Foreskin fibroblast (primary cell): ENCODE measurements at places on chromosomes 6 and 20.

DNA sequence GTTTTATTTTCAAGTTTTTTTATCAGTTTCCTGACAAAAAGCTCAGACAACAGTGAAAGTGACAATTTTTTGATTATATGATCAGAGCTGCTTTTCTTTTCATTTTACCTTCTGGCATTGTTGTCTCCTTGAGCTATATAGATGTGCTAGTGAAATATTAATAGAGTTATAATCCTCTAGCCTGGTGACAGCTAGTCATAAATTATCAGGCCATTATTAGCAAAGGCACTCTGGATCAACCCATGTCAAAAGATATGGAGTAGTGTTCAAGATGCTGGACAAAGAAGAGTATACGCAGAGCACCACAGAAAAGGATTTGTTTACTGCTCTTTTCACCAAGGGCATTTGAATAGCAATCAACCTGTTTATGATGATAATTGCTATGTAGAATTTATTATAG is 1230.1 kb downstream of the HACE1 start:
- DNase-seq = no peak

GRCh38 chr6:143872201-143872600 is 7.9 kb downstream of the ZC2HC1B start:
- peak; percentile 45 for DNase-seq

DNA sequence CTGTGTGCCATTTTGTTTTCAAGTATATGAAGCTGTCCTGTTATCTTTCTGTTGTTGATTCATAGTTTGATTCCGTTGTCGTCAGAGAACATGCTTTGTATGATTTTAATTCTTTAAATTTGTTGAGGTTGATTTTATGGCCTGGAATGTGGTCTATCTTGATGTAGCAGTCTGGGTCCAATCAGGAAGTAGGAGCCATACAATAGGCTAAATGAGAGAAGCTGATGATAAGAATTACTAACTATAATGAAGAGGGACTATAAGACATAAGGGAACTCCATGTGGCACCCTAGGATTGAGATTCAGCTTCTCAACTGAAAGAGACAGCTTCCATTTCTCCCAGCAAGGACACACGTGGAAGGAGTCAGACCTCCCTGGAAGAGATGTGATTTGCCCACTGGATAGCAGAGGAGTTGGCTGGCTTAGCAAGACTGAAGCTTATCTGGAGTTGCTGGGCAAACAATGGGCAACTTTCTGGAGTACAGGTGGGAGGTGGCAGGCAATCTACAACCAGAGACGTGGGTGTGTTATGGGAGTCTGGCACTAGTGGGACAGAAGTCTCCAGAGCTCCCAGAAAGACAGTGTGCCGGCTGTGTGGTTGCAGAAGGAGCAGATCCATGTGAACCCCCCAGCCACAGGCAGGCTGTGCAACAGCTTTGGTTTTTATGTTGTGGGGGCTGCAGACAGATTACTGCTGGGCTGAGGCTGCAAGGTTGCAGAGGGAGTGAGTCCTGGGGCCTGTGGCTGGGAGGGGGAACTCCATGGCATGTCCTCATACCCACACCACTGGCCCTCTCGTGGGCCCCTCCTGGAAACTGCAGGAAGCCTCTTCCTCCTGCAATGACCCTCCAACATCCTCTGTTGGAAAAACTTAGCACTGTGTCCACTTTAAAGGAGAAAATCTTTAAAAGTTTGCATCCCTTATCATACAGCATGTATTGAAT is 7.1 kb downstream of the ZNF831 start:
- DNase-seq = no peak

DNA sequence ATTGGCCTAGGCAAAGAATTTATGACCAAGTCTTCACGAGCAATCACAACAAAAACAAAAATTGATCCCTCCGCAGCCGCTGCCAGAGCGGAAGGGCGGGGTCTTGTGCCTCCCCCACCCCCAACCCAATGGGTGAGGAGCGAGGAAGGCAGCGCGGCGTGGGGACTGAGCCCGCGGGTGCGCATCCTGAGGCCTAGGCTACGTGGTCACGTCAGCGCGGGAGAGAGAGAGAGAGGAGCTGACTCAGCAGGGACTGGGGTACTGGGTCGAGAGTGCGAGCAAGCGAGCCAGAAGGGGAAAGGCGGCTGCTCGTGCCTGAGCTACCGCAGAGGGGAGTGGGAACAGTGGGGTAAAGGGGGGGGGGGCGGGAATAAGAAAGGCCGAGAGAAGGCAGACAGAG is 90.1 kb upstream of the FERMT1 start:
- DNase-seq = no peak

DNA sequence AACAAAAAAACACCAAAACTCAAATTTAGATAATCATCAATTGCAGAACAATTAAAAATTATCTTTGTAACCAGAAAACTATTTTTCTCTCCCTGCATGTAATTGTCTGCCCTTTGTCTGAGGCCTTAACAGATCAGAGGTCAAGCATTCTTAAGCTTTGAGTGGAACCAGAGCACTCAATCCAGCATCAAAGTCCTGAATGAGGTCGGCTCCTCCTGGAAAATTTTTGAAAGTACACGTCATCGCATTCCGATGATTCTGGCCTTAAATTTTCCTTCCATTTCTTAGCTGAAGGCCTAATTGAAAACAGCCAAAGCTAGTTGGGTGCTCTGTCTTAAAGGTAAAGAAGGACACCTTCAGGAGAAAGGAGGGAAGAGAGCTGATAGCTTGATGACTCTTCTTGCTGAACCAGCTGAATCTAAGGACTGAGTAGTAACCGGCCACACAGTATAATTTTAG is 510.2 kb upstream of the SULF2 start:
- peak; percentile 93 for DNase-seq

DNA sequence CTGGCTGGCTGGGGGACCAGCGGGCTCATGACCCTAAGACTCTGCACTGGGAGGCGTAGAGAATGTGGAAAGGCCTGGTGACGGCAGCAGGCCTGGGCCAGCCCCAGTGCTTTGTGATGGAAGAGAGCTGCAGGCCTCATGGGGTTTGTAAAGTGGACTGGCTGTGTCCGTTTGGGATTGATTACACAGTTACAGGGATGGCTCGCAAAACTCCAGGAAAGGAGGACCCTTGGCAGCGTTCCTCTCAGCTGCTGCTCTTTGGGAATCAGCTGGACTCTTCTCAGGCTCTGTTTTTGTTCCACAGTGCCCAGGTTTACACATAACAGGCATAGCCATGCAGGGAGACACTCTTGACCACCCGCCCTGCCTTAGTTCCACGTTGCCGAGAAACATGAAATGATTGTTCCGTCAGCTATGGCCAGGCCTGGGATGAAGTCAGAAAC is 89.0 kb downstream of the SLX4IP start:
- peak; percentile 28 for DNase-seq

GRCh38 chr6:166330612-166331011 is 11.7 kb downstream of the SFT2D1 start:
- DNase-seq = peak; percentile 38

DNA sequence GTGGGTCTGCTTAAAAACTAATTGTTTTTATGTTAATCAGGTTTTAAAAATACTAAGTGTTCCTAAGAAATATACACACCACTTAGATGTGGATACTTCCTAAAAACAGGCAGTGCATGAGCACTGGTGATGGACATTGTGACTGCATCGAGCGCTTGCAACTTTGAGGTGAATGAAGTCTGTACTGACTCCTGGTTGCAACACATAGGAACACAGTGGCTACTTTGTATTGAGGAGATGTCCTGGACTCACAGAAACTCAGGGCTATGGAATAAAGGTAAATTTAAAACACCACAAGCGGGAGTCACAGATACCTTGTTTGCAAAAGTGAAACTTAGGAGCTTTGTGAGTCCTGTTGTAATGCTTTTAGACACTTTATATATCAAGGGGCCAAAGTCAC is 55.6 kb upstream of the POLR1H start:
- no peak for DNase-seq

GRCh38 chr6:4703382-4703781 is 72.8 kb upstream of the CDYL start:
- no peak for DNase-seq

DNA sequence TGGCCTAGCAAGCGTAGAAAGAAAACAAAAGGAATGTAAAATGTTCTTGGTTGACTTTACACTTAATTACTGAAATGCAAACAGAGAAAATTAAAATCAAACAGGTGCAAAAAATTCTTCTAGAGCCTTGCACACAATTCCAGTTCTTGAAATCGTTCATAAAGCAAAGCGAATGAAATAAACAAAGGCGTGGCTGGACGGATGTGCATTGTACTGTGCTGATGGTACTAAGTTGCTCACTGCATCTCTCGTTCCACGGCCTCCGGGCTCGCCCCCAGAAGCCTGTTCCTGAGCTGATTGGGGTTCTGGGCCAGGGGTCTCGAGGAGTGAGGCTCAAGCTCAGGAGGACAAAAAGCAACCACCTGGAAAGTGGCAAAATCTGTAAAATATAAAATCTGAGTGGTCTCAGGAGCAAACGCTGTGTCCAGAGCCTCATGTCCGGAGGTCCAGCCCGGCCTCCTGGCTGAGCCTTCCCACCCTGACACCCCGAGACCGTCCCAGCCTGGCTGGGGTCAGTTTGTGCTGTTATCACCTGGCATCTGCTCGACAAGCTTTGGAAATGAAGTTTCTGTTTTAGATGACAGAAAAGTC is 71.3 kb downstream of the TTLL2 start:
- DNase-seq = no peak

DNA sequence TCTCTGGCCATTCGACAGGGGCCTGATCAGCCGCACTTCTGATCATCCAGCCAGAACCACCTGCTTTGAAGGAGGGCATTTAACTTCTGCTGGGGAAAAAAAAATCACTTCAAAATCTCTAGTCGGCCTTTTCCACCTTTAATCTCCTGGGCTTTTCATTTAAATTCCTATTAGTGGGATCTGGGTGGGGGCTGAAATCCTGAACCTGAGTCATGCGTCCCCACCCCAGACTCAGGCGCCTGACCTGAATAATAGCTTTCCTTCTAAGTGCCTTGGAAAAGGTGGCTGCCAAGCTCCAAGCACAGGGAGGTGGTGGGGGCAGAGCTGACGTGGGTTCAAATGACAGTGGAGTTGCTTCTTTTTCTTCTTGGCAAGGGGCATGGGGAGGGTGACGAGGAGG is 246.0 kb upstream of the EXOC2 start:
- DNase-seq = no peak

DNA sequence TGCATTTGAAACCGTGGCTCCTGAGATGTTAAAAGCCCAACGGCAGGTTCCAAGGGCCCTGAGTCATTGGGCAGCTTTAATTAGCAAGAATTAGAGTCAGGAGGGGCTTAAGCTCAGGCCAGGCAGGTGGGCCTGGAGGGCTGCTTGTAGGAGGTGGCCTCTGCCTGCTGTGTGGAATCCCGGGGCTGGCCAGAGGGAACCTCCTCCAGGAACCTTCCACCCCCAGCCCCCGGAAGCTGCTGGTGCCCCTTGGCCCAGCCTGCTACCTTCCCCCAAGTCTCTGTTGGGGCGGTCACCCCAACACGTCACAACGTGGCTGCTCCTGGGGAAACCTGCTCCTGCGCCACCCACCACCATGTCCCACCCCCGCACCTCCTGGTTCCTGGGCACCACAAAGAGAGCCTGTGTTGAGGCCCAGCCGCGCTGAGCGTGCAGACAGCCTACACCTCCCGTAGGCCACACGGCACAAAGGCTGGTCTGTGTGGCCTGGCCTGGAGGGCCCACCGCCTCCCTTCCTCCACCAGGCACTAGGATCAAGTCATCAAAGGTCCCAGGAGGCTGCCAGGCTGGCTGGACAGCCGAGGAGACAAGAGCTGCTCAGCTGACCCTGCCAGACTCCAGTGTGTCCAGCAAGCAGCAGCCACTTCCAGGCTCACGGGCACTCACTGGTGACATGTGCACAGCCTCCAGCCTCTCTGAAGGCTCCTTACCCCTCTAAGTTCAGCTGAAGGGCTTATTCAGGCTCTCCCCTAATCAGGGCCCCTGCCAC is 86.3 kb downstream of the SNX5 start:
- DNase-seq = no peak

GRCh38 chr6:26104457-26105108 is 17.4 kb downstream of the HFE start:
- no peak for DNase-seq

DNA sequence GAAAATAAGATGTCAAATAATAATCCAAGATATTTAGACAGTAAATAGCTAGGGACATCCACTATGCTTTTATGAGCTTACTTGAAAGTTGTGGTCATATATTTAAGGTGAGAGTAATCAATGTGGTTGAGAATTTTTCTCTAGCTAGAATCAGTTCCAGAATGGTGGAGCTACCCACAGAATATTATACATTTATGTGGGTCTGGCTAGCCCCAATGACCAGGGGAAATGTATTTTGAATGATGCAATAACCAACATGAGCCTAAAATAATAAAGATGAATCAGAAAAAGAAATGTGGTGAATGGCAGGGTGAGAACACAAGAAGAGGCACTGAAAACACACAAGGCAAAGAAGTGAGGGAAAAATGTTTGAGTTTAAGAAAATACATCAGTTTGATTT is 325.7 kb downstream of the TBC1D32 start:
- no peak for DNase-seq

DNA sequence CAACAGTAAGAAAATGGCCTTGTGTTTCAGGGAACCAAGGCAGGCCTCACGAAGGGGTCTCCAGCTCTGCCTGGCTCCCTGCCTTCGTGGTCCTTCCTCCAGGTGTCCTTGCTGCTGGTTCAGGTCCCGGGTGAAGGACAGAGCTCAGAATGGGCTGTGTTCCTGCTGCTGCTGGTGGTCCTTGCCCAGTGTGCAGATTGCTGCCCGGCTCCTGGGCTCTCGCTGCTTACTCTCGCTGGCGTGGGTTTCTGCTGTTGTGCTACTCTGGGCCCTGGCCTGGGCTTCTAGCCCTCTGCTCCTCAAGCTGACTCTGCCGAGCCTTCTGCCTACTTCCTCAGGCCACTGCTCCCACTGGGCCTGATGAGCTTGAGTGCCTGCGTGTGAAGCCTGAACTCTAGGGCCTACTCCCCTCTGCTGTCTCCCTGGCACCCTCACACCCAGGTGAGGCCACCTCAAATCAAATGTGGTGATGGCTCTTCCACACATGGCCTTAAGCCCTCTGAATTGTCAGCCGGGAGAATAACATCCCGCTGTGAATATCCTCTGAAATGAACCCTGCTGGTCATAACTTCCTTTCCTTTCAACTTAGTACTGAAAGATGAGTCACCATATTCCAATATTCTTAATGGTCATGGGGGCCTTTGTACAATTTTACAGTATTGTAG is 171.6 kb downstream of the FOXC1 start:
- no peak for DNase-seq

DNA sequence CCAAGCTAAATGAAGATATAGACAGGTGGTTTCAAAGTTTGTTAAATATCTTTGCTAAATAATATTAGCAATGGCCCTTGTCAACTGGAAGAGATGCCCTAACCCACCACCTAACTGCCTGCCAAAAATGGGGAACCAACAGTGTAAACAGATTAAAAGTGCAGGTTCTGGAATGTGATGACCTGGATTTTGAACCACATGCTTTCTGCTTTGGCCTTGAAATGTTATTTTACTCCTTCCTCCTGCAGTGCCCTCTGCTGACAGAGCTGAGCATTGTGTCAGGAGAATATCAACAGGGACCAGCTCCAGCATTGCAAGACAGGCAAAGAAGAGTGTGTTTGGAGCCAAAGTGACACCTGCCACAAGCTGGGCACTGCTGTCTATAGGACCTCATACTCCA is 226.6 kb downstream of the MYLK4 start:
- DNase-seq = peak; percentile 24
